Activated naive CD4-positive, alpha-beta T cell treated with Interleukin-2 at 50 U/mL for 16 hours (primary cell): ENCODE measurements at places on chromosomes 1 and 21.

DNA sequence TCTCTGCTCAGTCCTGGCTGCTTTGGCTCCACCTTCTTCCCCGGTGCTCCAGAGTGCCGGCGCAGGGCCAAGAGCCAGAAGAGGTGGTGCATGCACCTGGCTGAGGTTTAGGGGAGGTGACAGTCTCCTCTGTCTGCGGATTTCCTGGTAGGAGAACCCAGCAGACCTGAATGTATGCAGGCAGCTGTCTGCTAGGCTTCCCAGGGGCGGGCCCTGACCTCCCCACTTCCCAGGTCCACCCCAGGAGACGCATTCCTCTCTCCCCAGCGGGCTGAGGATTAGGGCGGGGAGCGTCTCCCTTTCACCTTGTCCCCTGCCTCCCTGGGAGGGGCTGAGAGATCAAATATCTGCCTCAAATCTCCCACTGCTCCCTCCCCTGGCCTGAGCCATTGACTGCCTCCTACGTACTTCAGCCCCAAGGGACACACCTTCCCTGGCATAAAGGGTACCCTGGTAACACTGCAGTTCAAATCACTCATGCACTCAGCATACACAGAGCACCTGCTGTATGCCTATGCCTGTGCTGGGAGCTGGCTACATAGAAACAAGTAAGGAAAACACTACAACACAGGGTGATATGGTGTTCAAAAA, 27.5 kb downstream of the DMBX1 start:
- DNase-seq = no peak

GRCh38 chr1:222138095-222138494, 396.2 kb upstream of the DUSP10 start:
- no peak for DNase-seq

DNA sequence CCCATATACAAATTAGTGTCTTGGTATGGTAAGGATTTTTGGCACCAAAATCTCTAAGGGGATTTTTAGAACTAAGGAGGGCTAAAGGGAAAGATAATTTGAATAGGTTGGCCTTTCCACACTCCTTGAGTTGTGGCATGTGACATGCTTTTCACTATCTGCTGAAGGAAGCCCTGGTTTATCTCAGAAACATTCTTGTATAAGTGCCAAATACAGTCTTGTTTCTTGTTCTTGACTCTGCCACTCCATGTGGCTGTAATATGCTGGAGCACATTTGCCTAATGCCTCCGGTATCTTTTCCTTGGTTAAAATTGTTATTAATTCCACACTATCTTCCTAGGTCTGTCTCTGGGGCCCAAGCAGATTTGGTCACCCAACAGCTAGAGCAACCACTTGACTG, 457.0 kb downstream of the USP25 start:
- DNase-seq = no peak

- DNase-seq = no peak
Observed at GRCh38 chr1:207897188-207897587, 13.7 kb downstream of the CD34 start.

DNA sequence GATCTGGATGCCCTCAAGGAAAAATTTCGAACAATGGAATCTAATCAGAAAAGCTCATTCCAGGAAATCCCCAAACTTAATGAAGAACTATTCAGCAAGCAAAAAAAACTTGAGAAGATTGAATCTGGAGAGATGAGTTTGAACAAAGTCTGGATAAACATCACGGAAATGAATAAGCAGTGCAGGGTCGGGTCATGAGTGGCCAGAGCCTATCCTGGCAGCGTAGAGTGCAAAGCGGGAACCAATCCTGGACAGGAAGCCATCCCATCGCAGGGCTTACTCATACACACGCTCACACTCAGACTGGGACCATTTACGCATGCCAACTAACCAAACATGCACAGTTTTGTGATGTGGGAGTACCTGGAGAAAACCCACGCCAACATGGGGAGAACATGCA, 43.1 kb downstream of the ZMYM1 start:
- DNase-seq = no peak

DNA sequence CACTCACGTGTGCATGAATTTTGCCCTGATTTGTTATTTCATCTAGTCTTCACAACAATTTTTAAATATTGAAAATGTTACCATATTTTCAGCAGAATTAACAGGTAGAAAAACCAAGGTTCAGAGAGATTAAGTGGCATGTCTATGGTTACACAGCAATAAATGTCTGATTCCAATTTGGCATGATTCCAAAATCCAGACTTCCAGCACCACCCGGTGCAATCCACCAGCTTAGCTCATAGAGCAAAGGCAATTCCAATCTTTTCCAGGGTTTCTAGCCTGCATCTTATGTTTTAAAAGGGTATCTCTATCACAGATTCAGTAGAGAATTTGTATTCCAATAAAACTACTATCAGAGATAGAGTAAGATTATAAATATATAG, 161.8 kb downstream of the TPR start:
- no peak for DNase-seq

- DNase-seq = no peak
Observed at GRCh38 chr1:8040586-8040985, 14.5 kb upstream of the ERRFI1 start.

DNA sequence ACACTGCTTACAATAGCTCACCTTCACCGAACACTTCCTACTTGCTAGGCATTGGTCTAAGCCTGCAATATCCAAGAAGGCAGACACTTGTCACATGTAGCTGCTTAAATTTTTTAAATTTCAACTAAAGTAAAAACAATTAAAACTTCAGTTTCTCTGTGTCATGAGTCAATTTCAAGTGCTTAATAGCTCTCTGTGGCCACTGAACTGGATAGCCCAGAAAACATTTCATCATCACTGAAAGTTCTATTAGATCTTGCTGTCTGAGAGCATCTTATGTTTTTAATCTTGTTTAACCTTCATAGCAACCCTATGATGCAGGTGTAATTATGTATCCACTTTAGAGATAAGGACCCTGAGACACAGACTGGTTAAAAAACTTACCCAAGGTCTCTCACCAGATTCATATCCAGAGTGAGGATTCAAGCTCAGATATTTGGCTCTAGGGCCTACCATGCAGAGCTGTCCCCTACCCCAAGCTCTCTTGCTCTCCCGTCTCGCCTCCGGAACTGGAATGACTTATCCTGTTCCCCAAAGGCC, 2.6 kb upstream of the FCRL6 start:
- DNase-seq = no peak

DNA sequence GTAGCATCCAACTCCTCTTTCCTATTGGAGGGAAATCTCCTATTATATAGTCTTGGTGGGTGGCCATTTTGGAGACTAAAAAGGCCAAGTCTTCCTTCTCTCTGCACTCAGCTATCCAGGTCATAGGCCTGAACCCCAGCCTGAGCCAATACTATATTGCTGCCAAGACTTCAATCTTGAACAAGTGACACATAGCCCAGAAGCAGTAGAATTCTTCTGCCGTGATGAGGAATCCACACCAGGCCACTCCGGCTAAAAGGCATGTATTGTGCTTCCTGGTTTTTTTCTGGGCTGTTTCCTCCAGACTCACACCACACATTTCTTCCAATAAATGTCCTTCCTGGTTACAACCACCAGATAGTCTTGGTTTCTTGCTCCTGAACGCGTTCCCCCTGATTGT, 43.0 kb downstream of the ATF3 start:
- no peak for DNase-seq

DNA sequence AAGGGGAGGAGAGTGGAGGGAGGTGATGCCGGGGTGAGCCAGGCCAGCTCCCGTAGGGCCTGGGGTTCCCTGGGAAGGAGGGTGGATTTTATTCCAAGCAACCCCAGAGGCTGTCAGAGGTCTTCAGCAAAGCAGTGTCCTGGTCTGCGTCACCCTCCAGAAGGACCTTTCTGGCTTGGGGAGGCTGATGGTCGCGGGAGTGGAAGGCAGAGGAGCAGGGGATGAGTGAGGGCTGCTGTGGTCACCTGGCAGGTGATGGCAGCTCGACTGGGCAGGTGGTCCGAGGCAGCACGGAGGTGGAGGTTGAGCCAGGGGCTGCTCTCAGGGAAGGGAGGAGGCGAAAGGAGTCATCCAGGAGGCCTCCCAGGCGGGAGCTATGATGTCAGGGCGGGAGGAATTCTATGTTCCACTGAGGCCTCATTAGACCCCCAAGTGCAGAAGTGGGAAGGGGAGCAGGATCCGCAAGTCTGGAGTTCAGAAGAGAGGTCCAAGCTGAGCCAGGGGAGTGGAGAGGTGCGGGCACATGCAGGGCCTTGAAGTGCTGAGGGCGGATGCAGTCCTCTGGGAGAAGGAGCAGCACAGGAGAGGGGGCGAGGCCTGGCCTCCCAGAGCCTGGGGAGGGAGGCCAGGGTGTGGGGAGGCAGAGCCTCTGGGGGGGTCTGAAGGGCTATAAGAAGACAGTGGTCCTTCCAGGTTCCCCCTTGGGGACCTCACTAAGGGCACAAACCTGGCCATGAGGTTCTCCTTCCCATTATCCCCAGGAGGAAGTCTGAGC, 33.3 kb downstream of the BMP8A start:
- DNase-seq = no peak

- no peak for DNase-seq
Observed at GRCh38 chr1:100612540-100612939, 74.6 kb downstream of the GPR88 start.

DNA sequence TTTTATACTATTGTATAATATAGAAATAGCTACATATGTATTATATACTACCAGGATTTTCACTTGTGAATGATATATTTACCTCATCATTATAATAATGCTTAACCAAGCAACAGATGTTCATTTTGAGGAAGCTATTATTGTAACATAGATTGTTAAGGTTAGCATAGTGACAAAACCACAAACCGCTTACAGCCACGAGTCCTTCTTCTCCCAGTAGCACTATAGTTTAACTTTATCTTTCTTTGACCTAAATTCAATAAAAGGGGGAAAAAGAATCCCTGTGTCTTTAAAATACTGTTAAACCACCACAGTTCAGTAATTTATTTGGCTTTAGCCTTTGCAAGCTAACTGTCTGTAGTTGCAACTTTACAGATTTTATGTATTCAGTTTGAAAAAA, 1039.4 kb upstream of the B3GALT2 start:
- no peak for DNase-seq

- DNase-seq = no peak
Observed at GRCh38 chr1:77220687-77221463, 1.6 kb upstream of the PIGK start.

- DNase-seq = no peak
Observed at GRCh38 chr21:19198801-19199200, 795.2 kb upstream of the TMPRSS15 start.

DNA sequence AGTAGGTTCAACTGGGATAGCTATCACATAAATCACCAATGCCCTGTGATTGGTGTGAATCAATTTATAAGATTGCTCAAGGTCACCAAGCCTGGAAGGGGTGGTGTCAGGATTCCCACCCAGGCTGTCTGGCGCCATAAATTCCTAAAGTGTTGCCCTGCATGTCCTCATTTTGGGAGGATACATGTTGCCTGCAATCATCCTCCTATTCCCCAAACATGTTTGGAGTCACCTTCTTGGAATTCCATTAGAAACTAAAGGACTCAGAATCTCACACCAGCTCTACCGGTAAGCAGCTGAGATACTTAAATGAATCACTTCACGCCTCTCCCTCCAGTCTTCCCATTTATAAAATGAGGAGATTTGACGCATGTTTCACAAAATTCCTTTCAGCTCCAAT, 54.1 kb upstream of the SLC45A1 start:
- no peak for DNase-seq

DNA sequence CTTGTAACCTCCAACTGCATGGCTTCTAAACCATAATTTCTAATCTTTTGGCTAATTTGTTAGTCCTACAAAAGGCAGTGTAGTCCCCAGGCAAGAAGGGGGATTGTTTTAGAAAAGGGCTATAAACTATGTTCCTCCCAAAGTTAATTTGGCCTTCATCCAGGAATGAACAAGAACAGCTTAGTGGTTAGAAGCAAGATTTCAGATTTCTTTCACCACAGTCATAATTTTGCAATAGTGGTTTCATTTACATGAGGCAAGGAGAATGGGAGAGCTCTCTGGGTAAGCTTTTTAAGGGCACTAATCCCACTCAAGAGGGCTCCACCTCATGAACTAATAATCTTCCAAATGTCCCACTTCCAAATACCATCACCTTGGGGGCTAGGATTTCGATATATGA, 1353.9 kb downstream of the NCAM2 start:
- no peak for DNase-seq

DNA sequence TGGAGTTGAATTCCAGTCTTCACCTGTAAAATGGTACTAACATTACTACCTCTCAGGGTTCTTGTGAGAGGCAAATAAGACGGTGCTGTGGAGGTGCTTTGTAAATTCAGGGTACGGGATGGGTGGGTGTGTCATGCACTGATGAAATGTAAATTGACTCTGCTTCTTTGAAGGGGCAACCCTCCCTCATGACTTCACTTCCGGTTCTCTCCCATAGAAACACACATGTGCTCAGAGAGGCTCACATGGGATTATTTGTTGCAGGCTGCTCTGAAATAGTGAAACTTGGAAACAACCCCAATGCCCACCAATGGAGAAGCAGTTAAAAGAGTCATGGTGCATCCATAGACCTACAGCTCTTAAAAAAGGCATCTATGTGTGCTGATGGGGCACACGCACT, 44.9 kb upstream of the SCMH1 start:
- DNase-seq = no peak

GRCh38 chr1:228835911-228836310, 100.6 kb downstream of the RHOU start:
- DNase-seq = no peak

DNA sequence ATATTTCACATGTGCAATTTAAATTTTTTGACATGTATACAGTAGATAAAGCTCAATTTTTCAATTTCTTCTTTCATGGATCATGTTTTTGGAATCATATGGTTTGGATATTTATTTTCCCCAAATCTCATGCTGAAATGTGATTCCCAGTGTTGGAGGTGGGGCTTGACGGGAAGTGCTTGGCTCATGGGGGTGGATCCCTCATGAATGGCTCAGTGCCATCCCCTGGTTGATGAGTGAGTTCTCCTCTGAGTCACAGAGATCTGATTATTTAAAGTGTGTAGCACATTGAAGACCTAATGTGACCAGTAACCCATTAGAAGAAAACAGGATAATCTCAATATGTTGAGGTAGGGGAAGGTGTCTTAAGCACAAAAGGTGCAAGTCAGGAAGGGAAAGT, 9.1 kb upstream of the IFI16 start:
- no peak for DNase-seq

DNA sequence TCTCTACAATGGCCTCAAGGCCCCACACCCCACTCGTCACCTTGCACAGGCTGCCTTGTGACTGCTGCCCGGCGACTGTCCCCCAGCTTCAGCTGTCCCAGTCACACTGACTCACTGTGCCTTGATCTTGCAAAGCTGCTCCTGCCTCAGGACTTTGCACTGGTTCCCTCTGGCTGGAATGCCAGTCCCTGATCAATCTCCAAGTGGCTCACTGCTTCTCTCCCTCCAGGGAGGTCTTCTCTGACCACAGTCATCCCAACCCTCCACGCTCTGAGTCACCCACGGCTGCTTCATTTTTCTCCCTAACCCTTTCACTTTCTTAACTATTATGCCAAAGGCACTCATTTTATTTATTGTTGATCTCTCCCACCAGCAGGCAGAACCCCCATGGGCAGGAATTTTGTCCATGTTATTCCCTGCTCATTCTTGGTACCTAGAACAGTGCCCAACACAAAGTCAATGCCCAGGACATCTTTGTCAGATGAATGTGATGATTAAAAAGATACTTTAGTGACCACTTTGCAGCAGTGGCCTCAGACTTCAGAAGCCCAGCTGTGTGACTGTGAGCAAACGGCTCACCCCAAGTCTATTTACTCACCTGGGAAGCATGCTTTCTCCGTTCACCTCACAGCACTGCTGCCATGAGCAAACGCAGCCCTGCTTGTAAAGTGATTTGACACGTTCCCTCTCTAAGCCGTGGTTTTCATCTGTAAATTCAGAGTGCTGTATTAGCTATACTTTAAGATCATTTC, 53.4 kb downstream of the ZBTB18 start:
- DNase-seq = no peak

- DNase-seq = no peak
Observed at GRCh38 chr1:218865591-218865990, 308.1 kb upstream of the LYPLAL1 start.
